ENCODE measurements at places on chromosomes 7 and 10.

DNA sequence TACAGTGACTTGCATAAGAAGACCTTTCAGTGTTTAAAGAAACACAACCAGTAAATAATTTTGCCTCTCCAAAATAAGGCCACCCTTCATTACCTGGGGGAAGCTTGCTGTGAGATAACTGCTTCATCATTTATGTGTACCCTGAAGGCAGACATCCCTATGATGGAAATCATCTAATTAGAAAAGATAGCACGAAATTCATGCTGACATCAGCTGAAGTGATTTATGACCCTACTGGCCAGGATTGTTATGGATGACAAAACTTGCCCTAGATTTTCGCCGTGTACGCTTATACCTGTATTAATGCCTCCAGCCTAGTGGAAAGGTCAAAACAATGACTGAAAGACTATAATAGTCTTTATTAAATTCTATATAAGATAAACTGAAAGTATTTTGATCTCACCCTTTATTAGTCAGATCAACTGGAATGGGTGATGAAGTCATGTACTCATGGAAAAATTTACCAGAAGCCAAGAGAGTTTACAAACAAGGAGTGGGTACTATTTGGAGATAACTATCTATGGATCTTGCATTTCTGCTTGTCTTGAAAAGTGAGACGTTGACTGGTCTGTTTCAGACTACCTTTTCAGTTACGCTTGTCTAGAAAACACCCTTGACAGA, 114.2 kb downstream of the PPP1R3A start:
- DNase-seq: no peak

DNA sequence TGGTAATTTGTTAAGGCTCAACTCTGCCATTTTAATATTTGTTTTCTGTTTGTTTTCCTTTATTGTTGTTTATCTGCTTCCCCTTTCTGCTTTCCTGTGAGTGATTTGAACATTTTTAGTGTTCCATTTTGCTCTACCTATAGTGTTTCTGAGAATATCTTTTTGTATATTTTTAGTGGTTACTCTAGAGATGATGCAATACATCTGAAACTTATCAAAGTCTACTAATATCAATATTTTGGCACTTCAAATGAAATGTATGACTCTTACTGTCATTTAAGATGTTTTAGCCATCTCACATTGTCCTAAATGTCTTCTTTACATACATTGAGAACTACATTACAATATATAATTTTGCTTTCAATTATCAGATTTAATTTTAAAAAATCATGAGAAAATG, 98.9 kb downstream of the PLXDC2 start:
- no peak for DNase-seq

GRCh38 chr7:53001221-53001620, 34.2 kb upstream of the POM121L12 start:
- DNase-seq: no peak

- no peak for DNase-seq
Measured at GRCh38 chr7:28999895-29000716, 42.0 kb upstream of the TRIL start.

GRCh38 chr7:40551685-40552576, 417.1 kb downstream of the SUGCT start:
- no peak for DNase-seq

DNA sequence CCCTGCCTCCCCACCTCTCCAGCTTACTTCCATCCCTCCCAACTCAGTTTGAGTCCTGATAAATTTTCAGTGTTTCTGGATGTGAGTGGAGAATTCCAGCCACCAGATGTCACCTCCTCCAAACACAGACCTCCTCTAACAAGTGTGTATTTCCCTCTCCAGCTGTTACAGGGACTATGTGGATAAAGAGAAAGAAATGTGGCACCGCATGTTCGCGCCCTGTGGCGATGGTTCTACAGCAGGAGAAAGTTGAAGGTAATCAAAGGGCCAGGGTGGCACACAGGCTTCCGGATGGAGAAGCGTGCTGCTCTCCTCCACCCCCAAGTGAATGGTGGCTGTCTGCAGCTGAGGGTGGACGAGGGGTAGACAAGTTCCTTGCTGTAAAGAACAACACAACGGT, 14.7 kb downstream of the FKBP6 start:
- no peak for DNase-seq

- DNase-seq: no peak
Measured at GRCh38 chr7:99955247-99955646, 20.6 kb downstream of the AZGP1 start.

DNA sequence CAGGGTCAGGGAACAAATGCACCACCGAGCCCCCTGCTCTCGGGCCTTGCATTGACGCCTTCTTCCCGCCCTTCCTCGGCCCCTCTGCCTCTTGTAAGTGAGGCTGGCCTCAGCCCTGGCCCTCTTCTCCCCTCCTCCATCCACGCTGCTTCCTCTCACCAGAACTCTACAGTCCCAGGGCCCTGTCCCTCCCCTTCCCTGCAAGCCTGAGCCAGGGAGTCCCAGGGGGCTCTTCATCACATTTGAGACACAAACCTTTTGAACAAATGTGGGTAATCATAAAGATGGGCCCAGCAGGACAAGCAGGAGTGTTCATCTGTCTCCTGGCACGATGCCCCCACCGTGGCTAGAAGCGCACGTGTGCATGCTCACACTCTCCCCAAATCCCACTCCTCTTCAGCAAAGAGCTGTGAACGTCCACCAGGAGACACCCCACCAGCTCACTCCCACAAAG, 57.7 kb downstream of the SLIT1 start:
- no peak for DNase-seq

All from NCI-H446 treated with DMSO at 0.1 percent for 48 hours (cell line).